ENCODE measurements at places on chromosomes 6 and 20.
A peak's percentile ranks its signal among the peaks of the same experiment; 100 is the strongest.

GRCh38 chr20:13249118-13249797 lies 28.2 kb downstream of the ISM1 start:
- DNase-seq = peak; percentile 20

DNA sequence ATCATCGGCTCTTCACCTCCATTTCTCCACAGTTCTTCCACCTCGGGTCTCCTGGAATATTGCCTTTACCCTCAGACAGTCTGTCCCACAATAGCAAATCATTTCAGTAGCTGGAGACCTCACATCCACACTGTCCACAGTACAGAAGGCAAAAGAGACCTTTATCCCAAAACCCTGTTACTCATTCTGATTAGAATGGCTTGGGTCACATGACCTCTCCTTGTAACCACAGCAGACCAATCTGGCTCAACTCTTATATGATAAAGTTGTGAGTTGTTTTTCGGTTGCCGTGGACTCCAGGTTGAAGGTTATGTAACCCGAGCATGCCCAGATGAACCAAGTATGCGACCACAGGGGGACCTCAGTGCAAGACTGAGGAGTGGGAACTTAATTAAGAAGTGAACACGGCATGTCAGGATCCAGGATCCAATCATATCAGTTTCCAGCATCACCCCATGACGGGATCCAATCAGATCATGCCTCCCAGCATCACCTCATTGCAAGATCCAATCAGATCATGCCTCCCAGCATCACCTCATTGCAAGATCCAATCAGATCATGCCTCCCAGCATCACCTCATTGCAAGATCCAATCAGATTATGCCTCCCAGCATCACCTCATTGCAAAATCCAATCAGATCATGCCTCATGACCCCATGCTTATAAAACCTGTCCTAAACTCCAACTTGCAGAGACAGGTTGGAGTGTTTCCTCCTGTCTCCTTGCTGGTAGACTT lies 68.7 kb downstream of the LY86 start:
- DNase-seq = peak; percentile 30

DNA sequence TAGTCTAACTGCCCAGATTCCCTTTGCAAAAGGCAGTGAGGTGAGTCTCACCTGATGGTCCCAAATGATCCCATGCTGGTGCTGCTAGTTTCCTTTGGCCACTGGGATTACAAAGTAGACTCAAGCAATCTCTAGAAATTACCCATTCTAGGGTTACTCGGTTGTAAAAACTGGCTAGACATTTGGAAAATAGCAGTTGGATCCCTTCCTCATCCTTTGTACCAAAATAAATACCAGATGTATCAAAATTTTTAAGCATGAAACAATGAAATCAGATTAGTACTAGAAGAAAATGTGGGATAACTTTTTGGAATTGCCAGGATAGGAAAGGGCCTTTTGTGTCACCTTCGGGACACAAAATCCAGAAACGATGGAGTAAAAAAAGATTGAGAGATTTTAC lies 112.9 kb upstream of the TOP1 start:
- no peak for DNase-seq

- DNase-seq = no peak
Measured at GRCh38 chr6:26267083-26267589, 97.9 kb upstream of the BTN3A2 start.

DNA sequence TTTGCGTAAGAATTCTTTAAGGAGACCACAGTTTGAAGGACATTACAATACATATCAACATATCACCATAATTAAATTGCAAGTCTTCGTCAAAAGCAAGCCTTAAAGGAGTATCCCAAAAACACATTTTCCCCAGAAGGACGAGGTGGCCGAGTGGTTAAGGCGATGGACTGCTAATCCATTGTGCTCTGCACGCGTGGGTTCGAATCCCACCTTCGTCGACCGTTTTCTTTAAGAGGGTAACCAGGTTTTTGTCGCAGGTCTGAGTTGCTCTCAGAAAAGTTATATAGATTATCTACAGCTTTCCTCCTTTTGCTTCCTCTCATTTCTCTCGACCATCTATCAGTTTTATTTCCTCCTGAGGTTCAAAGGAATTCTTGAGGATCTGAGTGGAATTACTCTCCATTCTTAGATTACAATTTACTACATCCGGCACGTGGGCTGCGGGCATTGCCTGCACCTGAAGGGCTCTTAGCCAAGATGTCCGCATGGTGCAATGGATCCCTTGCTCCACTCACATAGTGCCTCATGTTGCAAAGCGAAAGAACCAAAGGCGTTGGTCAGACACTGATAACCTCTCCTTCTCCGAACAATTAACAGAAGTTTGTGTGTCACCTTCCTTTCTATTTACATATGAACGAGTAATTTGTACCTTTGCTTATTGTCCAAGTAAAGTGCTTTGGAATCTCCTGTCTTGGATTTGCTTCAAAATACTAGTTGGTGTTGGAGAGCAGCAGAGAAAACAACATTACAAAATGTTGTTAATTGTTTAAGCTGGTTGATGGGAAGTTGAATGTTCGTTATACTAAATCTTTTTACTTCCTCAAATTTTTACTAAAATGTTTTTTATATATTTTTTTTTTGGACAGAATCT lies 14.0 kb downstream of the POM121L2 start:
- no peak for DNase-seq

DNA sequence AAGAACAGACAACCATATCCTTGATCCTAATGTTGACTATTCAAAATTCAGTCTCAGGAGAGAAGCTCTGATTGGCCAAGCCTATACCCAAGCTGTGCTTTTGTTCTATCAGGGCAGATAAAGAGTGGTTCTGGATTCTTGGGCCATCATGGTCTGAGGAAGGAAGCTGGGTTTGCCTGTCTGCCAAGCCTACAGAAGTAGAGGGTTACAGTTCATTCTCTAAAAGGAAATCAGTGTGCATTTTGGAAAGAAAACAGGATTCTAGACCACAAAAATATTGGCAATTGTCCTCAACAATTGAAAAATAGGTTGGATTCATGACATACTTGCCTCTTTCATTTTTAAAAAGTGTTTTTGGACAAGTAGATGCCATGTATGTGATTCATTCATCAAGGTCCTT lies 145.4 kb upstream of the BMP2 start:
- DNase-seq = no peak

DNA sequence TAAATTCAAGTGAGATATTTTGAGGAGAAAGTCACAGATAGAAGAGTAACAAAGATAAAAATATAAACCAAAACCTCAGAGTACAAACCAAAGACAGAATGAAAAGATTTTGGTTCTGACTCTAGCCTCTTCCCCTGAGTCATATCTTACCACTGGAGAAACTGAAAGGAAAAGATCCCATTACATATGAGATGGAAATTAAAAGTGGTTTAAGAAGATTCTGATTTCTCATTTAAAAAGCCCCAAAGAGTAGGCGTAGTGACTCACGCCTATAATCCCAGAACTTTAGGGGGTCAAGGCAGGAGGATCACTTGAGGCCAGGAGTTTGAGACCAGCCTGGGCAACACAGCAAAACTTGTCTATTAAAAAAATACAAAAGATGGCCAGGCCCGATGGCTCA lies 30.6 kb downstream of the SPINT4 start:
- DNase-seq = no peak

GRCh38 chr6:139708337-139709199 lies 334.1 kb upstream of the CITED2 start:
- DNase-seq = no peak

- DNase-seq = no peak
Measured at GRCh38 chr20:53194306-53195290, 222.4 kb downstream of the TSHZ2 start.

DNA sequence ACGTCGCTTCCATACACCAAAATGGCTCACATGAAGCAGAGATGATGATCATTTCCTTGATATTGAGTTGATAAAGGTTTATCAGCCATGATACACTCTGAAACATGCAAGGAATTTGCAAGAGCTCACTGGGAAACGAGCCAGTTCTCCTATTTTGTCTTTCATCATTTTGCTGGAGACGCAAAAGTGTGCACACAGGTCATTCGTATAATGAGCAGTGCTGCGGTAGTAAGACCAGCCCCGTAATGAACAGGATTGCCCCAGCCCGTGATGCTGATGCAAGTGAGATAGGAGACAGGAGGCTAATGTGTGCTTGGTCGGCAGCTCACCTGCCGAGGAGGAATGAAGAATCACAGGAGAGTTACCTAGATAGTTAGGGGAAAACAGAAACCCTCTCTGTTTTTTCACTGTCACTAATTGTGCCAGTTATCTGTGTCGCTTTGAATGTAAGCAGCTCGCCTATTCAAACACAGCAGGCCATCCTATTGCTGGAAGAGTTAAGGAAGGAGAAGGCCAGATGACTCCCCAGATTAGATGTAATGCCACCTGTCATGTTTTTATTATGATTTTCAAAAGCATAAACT lies 391.8 kb downstream of the SAMD5 start:
- DNase-seq = no peak

GRCh38 chr6:77264970-77265369 lies 198.3 kb downstream of the HTR1B start:
- no peak for DNase-seq

DNA sequence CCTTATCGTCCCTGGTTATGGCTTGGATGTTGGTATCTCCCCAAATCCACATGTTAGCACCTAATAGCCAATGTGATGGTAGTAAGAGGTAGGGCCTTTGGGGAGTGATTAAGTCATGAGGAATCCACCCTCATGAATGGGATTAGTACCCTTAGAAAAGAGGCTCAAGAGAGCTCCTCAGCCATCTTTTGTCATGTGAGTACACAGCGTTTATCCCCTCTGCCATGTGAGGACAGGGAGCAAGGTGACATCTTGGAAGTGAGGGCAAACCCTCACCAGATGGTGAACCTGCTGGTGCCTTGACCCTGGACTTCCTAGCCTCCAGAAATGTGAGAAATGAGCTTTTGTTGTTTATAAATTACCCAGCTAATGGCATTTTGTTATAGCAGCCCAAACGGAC lies 16.1 kb upstream of the SIRPB2 start:
- DNase-seq = no peak

- no peak for DNase-seq
Measured at GRCh38 chr6:39777661-39778060, 14.5 kb upstream of the DAAM2 start.

All from testis (tissue), 5 donors.